ENCODE measurements at places on chromosomes 16 and 17.

DNA sequence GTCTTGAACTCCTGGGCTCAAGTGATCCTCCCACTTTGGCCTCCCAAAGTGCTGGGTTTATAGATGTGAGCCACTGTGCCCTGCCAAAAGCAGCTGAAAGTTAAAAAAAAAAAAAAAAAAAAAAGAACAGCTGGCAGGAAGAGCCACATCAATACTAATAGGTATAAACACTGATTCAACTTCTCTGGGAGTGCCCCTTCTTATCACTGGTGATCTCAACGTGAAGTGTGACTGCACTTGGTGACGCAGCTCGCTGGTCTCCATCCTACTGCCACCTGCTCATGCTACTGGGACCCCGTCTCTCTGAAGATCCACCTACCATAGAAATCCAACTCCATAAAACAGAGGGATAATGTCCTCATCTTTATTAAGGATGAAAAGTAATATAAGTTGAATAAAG, 40.8 kb downstream of the RNF157 start:
- H3K4me3 ChIP-seq: no peak overlapping the region
- H3K36me3 ChIP-seq: no peaks in the 10 kb centered on the region
- H3K27ac ChIP-seq: no peak overlapping the region
- peaks cover 8% of the 10 kb centered on the region for H3K4me1 ChIP-seq
- no peaks in the 10 kb centered on the region for H3K27me3 ChIP-seq

GRCh38 chr17:8015236-8015956, 13.0 kb downstream of the GUCY2D start:
- no peak for DNase-seq
- peaks cover 39% of the 10 kb centered on the region for H3K27me3 ChIP-seq
- H3K27ac ChIP-seq: no peak overlapping the region
- peak overlapping the region; percentile 76 for H3K4me3 ChIP-seq
- peaks cover 11% of the 10 kb centered on the region for H3K4me1 ChIP-seq

- no peaks in the 10 kb centered on the region for H3K4me1 ChIP-seq
- no peaks in the 10 kb centered on the region for H3K36me3 ChIP-seq
- no peak overlapping the region for H3K27ac ChIP-seq
- no peak for DNase-seq
- peaks cover 14% of the 10 kb centered on the region for H3K27me3 ChIP-seq
These were observed 10.9 kb downstream of the CETP start for GRCh38 chr16:56972403-56973293.

- no peak for DNase-seq
- H3K27me3 ChIP-seq: no peaks in the 10 kb centered on the region
- no peaks in the 10 kb centered on the region for H3K36me3 ChIP-seq
- no peak overlapping the region for H3K4me3 ChIP-seq
These were observed 49.3 kb upstream of the BCO1 start for GRCh38 chr16:81189100-81189664.

GRCh38 chr16:7511549-7512260, 179.1 kb downstream of the RBFOX1 start:
- no peaks in the 10 kb centered on the region for H3K4me1 ChIP-seq
- no peak overlapping the region for H3K4me3 ChIP-seq
- DNase-seq: no peak
- H3K36me3 ChIP-seq: no peaks in the 10 kb centered on the region

DNA sequence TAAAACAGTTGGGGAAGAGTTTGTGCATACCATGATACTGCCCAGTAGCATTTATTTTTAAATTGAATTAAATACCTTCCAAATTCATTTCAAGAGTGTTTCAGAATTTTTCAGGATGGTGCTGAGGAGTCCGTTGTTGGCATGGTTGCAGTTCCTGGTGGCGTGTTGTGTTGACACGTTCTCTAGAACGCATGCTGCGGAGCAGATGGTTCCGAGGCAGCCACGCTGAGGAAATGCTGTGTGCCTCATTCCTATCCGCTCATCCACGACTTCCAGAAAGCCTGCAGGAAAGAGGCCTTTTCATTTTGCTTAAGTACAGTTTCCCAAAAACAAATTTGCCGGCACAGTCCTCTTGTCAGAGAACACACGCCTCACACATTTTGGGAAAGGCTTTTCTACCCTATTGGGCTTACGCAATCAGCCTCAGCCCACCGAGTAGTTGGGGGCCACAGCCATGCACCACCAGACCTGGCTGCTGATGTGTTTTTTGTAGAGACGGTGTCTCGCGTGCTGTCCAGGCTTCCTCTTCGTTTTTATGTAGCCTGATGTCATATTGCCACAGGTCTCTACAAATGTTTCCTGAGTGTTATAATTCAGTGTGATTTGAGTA, 32.1 kb upstream of the IL17C start:
- no peak for DNase-seq
- peaks cover 41% of the 10 kb centered on the region for H3K36me3 ChIP-seq
- no peak overlapping the region for H3K4me3 ChIP-seq
- no peak overlapping the region for H3K27ac ChIP-seq

GRCh38 chr16:21600031-21600773, 825 bp downstream of the METTL9 start:
- peak overlapping the region; percentile 85 for H3K4me3 ChIP-seq
- no peaks in the 10 kb centered on the region for H3K27me3 ChIP-seq
- H3K4me1 ChIP-seq: peaks cover 47% of the 10 kb centered on the region

- H3K36me3 ChIP-seq: no peaks in the 10 kb centered on the region
- H3K4me3 ChIP-seq: peak within 1 kb of the TSS; percentile 75
- peaks cover 21% of the 10 kb centered on the region for H3K4me1 ChIP-seq
- peak; percentile 57 for DNase-seq
- peak within 1 kb of the TSS; percentile 68 for H3K27ac ChIP-seq
- no peaks in the 10 kb centered on the region for H3K27me3 ChIP-seq
These were observed at the start of gene ZDHHC1 for GRCh38 chr16:67415872-67416793. Gene ZDHHC1, minus strand, starts transcription at chr16:67416477. Its CDS starts 8,702 bp downstream, at chr16:67407775.

- peaks cover 2% of the 10 kb centered on the region for H3K4me1 ChIP-seq
- H3K4me3 ChIP-seq: no peak overlapping the region
- no peak overlapping the region for H3K27ac ChIP-seq
- H3K36me3 ChIP-seq: peaks cover 6% of the 10 kb centered on the region
These were observed 4.7 kb downstream of the IGSF6 start for GRCh38 chr16:21647562-21648164.

- H3K27ac ChIP-seq: peak overlapping the region; percentile 1
- H3K4me1 ChIP-seq: peaks cover 52% of the 10 kb centered on the region
- H3K36me3 ChIP-seq: no peaks in the 10 kb centered on the region
- H3K4me3 ChIP-seq: no peak overlapping the region
- H3K27me3 ChIP-seq: no peaks in the 10 kb centered on the region
These were observed 4.6 kb upstream of the KCNJ16 start for GRCh38 chr17:70070305-70071027.

DNA sequence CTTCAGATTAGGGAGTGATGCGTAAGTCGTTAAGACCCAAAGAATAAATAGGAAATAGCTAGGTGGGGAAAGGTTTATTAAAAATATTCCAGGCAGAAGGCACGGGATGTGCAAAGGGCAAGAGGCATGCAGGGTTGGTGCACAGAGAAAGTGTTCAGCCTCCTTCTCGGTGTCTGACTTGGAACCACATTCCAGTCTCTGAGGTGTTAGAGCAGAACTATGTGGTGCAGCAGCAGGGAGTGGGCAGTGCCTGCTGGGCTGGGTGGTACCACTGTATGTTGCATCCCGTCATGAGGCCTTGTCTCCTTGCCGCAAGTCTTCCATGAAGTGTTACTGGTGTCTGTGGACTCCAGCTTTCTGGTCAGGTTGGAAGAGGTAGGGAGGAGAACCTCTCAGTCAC, 11.1 kb downstream of the NKD1 start:
- peaks cover 6% of the 10 kb centered on the region for H3K4me1 ChIP-seq
- no peak overlapping the region for H3K4me3 ChIP-seq
- no peaks in the 10 kb centered on the region for H3K27me3 ChIP-seq
- peaks cover 66% of the 10 kb centered on the region for H3K36me3 ChIP-seq
- peak overlapping the region; percentile 53 for H3K27ac ChIP-seq
- no peak for DNase-seq

- DNase-seq: no peak
- H3K4me1 ChIP-seq: peaks cover 41% of the 10 kb centered on the region
- H3K27ac ChIP-seq: peak overlapping the region; percentile 97
- H3K36me3 ChIP-seq: no peaks in the 10 kb centered on the region
- peak overlapping the region; percentile 55 for H3K4me3 ChIP-seq
These were observed 23.3 kb upstream of the HOXB13 start for GRCh38 chr17:48751733-48752398.

GRCh38 chr16:82181461-82182185, 11.6 kb upstream of the MPHOSPH6 start:
- H3K36me3 ChIP-seq: no peaks in the 10 kb centered on the region
- no peak overlapping the region for H3K27ac ChIP-seq
- H3K27me3 ChIP-seq: peaks cover 44% of the 10 kb centered on the region
- no peak overlapping the region for H3K4me3 ChIP-seq
- no peak for DNase-seq

DNA sequence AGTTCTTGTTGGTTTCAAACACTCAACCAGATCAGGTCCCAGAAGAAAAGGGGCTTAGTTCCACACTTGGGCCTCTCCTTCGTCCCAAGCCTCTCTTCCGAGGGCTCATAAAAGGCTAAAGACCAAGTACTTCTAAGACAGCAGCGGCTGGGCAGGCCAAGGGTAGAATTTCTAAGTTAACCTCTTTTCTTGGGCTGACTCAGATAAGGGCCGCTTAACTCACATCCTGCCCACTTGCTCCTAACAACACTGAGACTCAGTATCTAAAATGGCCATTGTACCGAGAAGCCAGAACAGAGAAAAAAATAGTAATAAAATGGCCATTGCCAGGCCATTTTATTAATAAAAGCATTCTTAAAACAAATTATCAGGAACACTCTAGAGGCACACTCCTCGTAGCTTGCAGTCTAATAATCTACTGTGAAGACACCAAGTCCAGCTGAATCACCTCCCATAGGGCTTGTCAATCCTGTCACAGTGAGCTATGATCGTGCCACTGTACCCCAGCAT, 42.1 kb downstream of the RANBP10 start:
- H3K36me3 ChIP-seq: peaks cover 11% of the 10 kb centered on the region
- H3K27ac ChIP-seq: no peak overlapping the region
- DNase-seq: no peak
- H3K27me3 ChIP-seq: no peaks in the 10 kb centered on the region
- no peaks in the 10 kb centered on the region for H3K4me1 ChIP-seq

DNA sequence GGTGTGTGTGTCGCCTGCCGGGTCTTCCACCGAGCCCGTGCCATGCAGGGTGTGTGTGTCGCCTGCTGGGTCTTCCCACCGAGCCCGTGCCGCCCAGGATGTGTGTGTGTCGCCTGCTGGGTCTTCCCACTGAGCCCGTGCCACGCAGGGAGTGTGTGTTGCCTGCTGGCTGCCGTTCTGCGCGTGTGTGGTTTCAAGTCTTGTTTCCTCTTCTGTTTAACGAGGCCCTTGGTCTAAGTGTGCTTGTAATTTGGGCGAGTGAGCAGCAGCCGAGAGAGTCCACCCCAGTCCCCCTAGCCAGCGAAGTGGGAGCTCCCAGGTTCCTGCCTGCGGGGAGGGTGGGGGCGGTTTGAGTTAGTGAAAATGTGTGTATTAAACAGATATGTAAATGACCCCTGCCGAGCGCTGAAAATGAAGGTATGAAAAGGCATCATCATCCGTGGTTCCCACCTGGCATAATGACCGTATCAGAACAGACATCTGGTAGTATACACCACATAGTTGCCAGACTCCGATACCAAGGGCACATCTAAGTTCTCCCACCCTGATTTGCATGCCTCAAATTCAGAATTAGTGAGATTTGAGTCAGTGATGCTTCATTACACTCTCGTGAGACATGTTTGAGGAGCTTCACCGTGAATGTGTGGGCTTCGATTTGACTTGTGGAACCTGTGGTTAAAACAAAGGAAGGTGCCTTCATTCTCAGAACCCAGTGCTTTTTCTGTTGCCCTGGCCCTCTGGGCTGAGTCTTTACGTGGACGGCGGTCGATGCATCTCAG, 114.5 kb upstream of the CHMP6 start:
- H3K27ac ChIP-seq: no peak overlapping the region
- H3K4me3 ChIP-seq: no peak overlapping the region
- peaks cover 24% of the 10 kb centered on the region for H3K36me3 ChIP-seq
- no peaks in the 10 kb centered on the region for H3K27me3 ChIP-seq

DNA sequence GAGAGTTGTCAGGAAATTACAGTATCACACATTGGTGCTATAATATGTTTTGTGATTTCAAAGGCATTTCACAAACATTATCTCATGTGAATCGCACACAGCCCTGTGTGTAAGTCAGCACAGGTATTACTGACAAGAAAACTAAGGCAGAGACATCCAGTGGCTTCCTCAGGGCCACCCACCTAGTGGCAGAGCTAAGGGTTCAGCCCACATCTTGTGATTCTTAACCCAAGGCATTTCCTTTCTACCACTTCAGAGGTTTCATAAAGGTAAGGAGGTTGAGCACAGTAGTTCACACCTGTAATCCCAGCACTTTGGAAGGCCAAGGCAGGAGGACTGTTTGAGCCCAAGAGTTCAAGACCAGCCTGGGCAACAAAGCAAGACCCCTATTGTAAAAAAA, 58.2 kb downstream of the STX8 start:
- H3K27ac ChIP-seq: no peak overlapping the region
- no peaks in the 10 kb centered on the region for H3K36me3 ChIP-seq
- peaks cover 25% of the 10 kb centered on the region for H3K4me1 ChIP-seq
- no peak for DNase-seq

GRCh38 chr17:34474706-34475105, 104.7 kb upstream of the TMEM132E start:
- H3K4me3 ChIP-seq: no peak overlapping the region
- no peaks in the 10 kb centered on the region for H3K36me3 ChIP-seq
- H3K27ac ChIP-seq: no peak overlapping the region
- H3K4me1 ChIP-seq: no peaks in the 10 kb centered on the region
- DNase-seq: no peak

DNA sequence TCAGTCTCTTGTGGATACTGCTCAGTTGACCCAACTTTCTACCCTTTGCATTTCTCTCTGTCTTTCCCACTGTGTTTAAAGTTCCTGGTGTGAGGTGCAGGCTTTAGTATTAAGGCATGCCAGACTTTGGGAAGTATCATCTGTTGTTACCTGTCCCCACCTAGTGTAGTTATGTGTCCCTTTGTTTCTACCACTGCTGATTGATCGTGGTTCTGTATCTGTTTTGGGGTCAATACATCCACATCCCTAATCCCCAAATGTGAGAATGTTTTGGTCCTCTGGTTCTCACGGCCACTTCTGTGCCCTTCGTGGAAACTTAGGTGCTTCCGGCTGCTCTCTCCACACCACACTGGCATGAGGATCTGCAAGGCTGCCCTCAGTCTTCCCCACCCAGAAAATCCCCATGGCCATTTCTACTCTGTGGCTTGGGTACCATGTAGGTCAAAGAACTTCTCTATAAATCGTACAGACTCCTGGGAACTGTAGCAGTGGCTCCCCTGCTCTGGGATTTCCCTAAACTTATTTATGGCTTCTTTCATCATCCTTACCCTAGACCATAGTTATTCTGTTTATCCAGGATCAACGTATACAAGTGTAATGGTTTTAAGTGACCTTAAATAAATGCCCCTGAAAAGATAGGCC, 443.2 kb downstream of the XYLT1 start:
- DNase-seq: no peak
- H3K27ac ChIP-seq: no peak overlapping the region
- H3K4me1 ChIP-seq: no peaks in the 10 kb centered on the region
- no peaks in the 10 kb centered on the region for H3K36me3 ChIP-seq
- H3K4me3 ChIP-seq: no peak overlapping the region
- no peaks in the 10 kb centered on the region for H3K27me3 ChIP-seq
